ENCODE measurements at places on chromosomes 1 and 21.

- no peak for DNase-seq
Observed at GRCh38 chr1:72397786-72398185, 115.4 kb upstream of the NEGR1 start.

DNA sequence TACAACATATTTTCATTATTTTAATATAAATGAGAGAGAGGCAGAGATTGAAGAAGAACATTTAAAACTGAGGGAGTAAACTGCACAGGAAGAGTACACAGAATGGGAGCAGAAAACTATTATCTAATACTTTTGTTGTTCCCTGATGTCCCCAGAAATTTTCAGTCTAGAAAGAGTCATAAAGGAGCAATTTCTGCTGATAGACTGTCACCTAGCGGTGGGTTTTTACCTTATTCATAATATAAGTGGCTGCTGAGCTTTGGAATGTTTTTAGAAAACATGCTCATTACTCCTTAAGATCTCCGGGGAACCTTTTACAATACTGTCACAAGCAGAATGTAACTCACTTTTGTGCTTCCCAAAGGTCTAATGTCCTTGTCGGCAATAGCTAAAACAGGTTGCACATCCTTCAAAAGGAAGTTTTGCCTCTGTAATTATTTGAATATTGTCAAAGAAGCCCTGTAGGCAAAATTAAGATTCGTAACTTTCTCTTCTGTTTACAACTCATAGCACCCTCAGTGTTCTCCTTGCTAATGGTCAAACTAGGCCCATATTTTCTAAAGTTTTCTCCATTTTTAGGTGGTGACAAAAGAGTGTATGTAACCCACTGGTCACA lies 4.9 kb upstream of the NPL start:
- DNase-seq = no peak

DNA sequence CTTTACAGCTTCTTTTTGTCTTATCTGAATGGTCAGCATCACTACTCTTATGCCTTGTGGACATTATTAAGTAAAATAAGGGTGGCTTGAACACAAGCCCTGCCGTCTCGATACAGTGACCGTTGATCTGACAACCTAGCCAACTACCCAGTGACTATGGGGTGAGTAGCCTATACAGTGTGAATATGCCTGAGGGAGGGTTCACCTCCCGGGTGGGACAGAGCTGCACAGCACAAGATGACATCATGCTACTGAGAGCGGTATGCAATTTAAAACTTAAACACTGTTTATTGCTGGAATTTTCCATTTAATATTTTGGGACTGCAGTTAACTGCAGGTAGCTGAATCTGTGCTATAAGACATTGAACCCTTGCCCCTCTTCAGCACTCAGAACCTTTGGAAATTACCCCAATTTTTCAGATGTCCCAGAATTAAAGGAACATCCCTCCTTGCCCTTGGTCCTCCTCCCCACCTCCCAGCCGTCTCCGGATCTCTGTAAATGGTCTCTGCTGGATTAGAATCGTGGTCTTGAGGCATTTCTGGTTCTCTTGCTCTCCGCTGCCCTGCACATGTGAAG lies 618.5 kb downstream of the PTPRU start:
- no peak for DNase-seq

DNA sequence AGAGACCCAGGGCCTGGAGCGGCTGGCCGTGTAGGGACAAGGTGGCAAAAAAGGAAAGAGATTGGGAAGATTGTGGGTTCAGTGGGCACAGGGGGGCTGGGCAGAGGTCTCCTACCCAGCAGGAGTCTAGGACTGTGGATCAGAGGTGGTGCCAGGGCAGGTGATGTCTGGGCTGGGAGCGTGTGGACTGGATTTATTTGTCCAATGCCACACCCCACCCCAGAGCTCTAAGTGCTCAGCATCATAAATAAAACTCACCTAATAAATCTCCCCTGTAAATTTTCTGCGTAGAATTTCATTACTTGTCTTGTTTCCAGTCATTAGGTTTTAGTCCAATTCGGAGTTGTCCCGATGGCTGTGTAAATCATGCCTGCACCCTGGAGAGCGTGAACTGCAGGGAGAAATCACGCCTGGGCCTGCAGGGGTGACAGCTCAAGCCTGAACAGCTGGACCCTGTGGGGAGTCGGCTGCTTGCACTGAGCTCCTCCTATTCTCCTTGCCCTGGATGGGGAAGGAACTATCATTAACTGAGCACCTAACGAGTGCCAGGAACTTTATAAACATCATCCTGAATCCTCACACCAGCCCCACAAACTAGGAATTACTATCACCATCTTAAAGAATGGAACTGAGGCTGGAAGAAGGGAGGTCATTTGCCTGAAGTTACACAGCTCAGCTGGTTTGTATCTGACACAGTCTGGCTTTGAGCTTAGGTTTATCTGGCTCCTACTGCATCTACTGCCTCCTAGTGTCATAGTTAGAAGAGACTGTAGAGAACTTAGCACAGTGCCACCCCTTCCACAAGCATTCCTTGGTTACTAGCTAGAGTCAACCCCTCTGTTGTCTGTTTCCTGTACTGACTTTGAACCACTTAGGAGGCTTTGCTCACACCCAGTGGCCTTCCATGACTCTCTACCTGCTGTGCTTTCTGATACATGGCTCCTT lies 25.0 kb upstream of the POU3F1 start:
- no peak for DNase-seq

DNA sequence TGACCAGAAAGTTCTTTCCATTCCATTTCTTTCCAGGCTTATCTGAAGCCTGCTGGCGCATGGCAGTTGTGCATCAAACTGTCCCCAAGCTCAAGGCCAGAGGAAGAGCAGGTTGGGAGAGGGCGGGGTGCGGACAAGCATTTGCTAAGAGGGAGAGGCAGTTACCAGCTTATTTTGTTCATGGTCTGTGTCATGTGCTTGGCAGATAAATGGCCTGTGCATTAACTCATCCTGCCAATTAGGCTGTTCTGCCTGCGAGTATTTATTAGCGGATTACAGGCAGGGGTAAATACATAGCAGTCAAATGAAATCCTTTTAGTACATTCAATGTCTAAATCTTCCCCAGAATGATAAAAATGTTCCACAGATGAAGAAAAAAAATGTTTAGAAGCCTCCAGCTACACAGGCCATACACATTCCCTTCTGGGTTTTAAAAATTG lies 48.9 kb upstream of the B3GALNT2 start:
- no peak for DNase-seq

DNA sequence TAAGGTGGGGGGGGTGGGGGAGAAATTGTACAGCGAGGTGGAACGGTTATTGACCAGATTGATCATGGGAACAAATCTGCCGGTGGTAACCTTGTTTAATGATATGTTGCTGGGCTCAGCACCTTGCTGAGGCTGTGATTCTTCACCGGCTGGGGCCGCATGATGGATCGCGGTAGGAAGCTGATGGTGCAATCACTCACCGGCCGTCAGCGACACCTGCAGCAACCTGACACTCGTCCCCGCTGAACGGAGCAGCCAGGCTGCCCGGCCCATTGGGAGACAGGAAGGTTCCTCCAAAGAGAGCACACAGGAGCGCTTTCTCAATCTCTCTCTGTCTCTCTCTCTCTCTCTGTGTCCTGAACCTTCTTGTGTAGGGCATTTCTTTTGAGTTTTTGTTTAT lies 128.5 kb upstream of the RRP15 start:
- no peak for DNase-seq

- no peak for DNase-seq
Observed at GRCh38 chr1:185693654-185694053, 40.5 kb upstream of the HMCN1 start.

DNA sequence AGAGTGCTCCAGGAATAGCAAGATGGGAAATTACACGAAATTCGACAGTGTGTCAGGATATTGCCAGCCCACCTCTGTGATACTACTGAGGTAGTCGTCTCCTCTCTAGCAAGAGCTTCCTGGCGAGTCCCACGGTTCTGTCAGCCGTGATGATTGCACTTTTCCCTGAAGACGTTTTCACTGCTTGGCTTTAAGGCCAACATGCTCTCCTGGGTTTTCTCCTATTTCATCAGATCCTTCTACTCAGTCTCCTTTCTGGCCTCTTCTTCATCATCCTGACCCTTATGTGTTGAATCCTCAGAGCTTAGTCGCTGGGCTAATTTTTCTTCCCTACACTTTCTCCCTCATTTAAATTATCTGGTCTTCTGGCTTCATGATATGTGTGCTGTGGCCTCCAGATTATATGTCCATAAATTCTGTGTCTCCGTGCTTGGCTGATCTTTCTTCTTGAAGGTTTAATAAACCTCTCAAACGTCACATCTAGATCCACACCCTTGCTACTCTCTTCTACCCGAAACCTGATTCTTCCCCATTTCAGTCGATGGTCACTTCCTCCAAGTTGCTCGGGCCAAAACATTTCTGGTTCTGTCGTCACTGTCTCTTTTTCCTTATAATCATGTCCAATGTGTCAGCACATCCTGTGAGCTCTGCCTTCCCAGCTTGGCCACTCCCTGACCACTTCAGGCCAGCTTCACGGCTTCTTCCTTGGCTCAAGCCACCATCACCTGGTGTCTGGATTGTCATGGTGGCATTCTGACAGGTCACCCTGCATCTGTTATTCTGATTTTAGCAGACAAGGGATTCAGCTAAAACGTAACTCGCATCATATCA lies 12.2 kb downstream of the OR2B11 start:
- DNase-seq = no peak

- DNase-seq = no peak
Observed at GRCh38 chr1:80929868-80930508, 870.7 kb upstream of the ADGRL2 start.

DNA sequence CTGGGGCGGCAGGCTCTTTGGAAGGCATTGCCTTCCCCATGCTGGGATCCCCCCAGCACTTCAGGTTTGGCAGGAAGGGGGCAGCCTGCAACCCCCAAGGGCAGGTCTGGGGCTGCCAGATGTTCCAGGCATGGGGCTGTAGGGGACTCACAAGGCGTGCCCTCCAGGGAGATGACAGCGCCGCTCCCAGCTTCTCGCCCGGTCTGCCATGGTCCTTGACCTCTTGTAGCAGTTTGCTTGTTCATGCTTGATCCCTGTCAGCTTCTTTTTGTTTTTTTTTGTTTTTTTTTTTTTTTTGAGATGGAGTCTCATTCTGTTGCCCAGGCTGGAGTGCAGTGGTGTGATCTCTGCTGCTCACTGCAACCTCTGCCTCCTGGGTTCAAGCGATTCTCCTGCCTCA lies 21.6 kb upstream of the TARDBP start:
- no peak for DNase-seq

DNA sequence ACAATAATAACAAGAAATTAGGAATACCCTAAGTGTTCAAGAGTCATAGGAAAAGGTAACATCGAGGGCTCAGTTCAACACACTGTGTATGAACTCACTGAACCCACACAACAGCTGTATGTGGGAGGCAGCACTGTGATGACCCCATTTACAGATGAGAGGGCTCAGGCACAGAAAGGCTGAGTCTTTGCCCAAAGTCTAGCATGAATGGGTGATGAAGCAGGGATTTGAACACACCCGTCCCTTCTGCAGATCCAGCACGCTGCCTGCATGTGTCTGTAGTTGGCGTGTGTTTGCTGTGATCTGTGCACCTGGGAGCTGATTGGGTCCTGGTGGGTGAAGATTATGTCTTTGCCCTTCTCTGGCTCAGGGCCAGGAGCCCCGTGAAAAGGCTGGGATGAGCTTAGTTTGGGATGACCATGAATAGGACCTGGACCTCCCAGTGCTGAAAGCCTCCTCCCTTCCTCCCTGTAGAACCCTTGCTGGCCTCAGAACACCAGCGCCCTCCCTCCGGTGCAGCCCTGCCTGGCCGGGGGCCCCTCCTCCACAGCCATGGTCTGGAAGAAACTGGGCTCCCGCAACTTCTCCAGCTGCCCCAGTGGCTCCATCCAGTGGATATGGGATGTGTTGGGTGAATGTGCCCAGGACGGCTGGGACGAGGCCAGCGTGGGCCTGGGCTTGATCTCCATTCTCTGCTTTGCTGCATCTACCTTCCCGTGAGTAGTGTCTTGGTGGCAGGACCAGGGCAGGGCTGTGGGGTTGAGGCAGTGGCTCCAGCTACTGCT lies 5.2 kb downstream of the SLC66A1 start:
- DNase-seq = no peak

DNA sequence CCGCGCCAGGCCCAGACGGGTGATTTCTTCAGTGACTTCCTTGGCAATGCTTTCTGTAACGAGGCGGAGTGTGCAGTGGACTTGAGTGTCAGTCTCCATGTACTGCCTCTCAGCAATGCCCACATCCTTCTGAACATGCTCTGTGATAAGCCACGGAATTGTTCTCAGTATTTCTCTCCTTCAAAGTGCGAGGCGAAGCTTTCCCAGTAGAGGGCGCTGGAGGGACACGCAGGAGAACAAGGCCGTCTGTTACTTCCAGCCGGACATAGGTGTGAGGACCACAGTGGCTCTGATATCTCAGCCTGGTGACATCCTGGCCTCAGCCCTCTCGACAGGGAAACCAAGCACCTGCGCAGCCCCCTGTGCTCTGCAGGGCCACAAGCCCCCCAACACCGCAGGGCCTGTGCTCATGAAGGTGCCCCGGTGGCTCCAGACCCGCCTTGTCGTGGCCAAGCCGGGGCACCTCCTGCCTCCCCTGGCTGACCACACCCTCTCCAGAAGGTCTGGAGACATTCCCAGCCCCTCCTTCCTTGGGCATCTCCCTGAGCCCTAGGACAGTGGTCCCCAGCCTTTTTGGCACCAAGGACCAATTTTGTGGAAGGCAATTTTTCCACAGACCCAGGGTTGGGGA lies 46.1 kb upstream of the BACE2 start:
- DNase-seq = no peak
